ENCODE measurements at places on chromosomes 4 and X.
A peak's percentile ranks its signal among the peaks of the same experiment; 100 is the strongest.

DNA sequence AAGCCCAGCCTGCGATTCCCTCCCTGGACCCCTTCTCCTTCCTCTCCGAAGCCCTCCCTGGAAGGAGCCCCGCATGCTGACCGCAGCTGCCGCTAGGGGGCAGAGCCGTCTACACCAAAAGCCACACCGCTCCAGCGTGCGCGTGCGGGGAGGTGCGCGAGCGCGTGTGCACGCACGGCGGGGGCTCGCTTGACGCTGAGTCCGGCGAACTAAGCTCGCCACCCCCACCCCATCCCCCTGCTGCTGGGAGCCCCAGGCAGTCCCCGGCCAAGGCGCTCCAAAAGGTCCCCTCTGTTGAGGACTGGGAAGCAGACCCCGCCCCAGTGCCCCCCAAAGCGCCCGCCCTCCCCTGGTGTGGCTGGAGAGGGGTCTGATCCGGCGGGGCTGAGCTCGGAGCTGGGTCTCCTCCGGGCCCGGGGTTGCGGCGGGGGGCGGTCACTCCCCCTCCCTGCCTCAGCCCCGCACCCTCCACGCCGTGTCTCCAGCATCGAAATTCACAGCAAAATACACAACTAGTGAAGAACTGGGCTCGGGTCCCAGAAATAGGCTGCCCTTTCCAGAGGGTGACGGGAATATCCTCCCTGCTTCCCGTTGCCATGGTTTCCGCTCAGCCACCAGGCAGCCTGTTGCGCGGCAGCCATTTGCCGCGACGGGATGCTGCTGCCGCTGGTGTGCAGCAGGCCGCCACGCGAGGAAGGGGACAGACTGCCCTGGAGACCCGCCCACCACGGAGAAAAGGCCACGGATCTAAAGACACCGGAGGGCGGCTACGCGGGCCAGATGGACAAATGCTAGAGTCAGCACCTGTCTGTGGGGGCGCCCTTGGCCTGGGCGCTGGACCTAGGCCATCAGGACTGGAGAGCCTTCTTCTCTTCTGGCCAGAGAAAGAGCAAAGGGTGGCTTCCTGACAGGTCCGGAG lies 11.2 kb upstream of the CCNQ start:
- peak; percentile 69 for DNase-seq

- DNase-seq: no peak
These were observed 25.7 kb upstream of the TRPC3 start for GRCh38 chr4:121977251-121978171.

DNA sequence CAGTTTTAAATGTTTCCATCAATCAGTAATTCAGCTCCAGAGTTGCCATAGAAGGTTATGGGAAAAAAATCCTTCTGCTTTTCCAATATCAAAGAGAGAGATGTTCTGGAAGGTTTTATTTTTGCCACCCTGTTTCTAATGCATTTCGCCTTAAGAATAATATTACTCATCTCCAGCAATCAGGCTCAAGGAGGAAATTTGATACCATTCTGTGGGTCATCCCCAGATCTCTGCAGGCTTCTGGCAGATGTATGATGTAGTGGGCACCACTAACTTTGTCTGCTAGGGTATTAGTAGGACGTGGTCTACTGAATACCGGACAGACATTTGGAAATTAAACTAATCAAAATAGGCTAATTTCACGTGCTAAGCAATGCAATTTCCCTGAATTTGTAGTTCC lies 645.4 kb upstream of the TENM3 start:
- DNase-seq: no peak

DNA sequence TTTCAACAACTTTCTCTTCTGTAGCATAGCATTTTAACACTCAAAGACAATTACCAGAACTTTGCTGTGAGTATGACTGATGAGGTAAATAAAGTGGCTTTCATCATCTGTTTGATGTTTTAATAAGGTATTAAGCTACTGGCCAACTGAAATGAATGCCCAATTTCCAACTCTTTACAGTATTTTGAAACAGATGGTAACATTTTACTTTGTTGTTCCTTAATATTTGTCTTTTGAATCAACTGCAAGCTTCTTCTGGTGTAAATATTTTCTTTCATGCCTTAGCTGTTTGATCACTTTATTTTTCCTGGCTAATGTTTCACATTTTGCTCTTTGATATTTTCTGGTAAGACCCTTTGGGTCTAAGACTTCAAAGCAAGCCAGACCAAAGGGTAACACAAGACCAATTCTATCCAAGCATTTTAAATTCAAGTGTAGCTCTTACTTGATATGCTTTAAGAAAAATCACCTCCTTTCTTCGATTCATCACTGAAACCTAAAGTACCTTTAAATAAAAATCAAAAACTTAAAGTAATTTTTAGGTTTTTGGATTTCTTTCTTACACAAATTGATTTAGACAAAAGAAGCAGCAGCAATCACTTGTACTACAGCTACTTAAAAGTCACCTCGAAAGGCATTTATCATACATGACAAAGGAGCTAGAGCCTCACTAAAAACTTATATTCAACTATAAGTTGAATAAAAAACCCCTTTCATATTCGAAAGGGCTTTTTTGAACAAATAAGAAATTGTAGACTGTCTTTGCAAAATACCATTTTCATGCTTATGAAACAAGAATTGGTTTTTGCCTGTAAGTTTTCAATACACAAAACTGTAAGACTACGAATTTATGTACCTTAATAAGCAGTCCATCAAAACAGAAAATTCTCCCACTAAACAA lies 57.6 kb downstream of the TBCK start:
- DNase-seq: no peak

GRCh38 chr4:1597021-1597931 lies 86.8 kb downstream of the FAM53A start:
- no peak for DNase-seq

Data from activated effector memory CD4-positive, alpha-beta T cell treated with Interleukin-2 at 50 U/mL for 16 hours (primary cell).